EH (cell line): ENCODE measurements at places on chromosomes 4 and X.

DNA sequence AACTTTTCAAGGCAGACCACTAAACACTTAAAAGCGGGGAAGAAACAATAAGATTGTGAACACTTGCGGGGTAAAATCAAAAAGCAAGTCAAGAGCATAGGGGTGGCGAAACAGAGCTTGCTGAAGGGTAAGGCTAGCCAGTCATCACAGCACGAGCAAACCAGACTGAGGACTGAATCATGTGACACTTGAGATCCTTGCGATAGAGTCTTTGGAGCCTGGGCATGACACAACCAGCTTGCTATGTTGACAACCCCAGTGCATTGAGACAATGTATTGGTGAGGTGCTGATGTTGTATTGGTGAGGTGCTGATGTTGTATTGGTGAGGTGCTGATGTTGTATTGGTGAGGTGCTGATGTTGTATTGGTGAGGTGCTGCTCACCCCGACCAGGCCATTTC lies 72.3 kb downstream of the SLIT2 start:
- peak; percentile 41 for DNase-seq

GRCh38 chr4:62513306-62513705 lies 1313.2 kb downstream of the ADGRL3 start:
- DNase-seq, result no peak

DNA sequence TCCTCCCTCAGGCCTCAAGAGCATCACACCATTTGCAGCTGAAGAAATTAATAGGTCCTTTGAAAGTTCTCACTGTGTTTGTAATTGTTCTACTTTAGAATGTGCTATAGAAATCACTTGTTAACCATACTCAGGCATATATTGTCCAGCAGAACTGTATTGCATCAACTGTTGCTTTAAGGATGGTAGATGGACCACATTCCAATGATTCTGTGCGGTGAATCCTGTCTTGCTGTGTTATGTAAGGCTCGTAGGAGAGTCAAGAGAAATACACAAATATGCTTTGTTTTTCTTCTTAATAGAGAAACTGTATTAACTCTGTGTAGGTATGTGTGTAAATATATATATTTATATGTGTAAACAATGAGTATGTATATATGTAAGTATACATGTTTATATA lies 6.3 kb upstream of the ADGRA3 start:
- DNase-seq, result peak; percentile 23

DNA sequence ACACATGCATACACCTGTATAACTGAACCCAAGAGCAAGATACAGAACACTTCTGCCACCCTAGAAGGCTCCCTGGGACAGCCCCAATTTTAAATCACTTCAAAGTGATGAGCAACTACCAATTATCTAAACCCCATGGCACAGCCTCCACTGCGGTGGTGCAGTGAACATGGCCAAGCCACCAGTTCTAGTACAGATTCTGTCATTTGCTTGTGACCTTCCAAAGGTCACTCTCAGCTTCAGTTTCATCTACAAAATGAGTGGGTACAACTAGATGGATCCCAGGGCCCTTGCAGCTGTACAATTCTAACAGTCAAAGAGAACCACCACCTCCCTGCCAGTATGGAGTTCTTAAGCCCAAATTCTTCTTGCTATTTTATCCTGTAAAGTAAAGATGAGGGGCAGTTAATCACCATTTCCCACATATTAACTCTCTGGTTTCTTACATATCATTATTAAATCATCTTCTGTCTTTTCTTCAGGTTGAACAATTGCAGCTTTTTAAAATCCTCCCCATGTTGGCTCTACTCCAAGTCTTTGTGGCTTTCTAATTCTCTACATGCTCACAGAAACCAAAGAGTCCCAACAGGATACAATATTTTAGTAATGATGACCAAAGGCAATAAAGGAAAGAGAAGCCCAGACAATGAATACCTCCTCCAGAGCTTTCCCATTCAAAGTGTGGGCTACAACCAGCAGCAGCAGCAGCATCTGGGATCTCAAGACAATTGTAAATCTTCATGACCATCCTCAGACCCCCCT lies 39.0 kb upstream of the GPM6B start:
- no peak for DNase-seq

- DNase-seq, result no peak
These were observed 1.0 kb upstream of the MECP2 start for GRCh38 chrX:154098551-154098950.

- no peak for DNase-seq
These were observed 103.3 kb upstream of the EPHA5 start for GRCh38 chr4:65773636-65774035.

DNA sequence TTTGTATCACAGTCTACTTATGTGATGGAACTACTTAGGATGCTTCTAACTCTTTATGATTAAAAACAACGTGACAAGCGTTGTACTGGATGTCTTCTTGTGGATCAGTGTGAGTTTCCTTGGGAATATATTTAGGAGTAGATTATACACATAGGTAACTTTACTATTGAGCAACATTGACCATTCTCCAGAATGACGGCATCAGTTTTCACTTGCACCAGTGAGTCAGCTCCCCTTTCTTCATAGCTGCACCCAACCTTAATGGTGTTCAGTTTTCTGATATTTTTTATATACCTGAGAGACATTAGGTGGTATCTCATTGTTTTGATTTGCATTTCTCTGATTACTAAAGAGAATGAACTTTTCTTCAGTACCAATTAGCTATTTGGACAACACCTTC lies 343.9 kb downstream of the ADGRL3 start:
- no peak for DNase-seq

DNA sequence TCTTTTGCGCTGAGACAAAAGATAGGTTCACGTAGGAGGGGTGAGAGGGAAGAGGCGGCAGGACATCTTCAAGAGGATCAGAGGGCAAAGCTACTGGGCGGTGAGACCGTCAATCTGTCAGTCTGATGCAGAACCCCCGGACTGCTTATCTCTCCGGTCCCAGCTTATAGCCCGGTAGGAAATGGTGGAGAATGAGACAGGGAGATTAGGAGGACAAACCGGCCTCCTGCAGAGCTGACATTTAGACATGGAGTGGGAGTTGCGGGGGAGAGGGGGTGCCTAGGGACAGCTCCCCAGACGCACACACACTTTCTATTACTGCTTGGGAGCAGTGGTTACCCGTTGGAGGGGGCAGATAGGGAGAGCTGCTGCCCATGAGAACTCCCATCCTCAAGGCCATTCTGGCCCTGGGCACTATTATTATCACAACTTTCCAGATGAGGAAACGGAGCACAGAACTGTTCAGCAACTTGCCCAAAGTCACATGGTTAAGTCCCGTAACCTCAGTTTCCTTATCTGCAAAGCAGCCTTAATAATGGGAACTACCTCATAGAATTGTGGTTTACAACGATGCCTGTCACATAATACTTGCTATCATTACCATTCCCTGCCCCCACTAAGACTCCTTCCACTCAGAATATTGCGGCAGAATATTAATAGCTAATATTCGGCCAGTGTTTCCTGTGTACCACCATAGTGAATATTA lies 1.1 kb upstream of the HDAC6 start:
- DNase-seq, result no peak

DNA sequence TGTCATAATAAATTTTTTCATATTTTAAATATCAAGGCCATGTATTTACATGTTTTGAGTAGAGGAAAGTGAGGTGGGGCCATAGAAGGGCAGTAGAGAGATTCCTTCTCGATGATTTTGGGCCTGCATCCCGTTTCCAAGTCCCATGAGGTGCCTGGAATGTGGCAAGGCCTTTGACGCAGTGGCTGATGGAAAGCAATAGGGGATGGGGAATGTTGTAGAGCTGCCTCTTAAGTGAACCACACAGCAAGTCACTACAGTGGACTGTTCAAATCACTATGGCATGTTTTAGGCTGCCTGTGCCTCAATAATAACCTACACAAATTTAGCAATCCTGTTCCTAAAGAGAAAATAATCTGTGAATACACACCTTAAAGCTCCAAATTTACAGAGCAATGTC lies 48.3 kb downstream of the ANXA5 start:
- DNase-seq, result no peak

- DNase-seq, result no peak
These were observed 31.7 kb downstream of the STOX2 start for GRCh38 chr4:183936574-183937345.

GRCh38 chrX:74382613-74383012 lies 38.7 kb upstream of the SLC16A2 start:
- peak; percentile 86 for DNase-seq

- peak; percentile 52 for DNase-seq
These were observed 47.9 kb downstream of the JADE3 start for GRCh38 chrX:46959985-46960700.

DNA sequence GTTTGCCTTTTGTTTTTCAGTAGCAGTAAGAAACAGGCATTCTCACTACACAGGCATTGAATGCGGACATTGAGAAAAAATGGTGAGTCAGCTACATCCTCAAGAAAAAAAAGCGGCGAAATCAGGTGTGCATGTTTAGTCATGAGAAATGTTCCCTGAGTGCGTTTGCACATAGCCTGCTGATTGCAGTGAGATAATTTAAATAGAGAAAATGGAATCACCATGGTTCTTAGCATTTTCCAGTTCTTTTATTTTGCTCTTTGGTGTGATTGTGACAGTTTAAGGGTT lies 54.1 kb upstream of the CLDN34 start:
- no peak for DNase-seq

DNA sequence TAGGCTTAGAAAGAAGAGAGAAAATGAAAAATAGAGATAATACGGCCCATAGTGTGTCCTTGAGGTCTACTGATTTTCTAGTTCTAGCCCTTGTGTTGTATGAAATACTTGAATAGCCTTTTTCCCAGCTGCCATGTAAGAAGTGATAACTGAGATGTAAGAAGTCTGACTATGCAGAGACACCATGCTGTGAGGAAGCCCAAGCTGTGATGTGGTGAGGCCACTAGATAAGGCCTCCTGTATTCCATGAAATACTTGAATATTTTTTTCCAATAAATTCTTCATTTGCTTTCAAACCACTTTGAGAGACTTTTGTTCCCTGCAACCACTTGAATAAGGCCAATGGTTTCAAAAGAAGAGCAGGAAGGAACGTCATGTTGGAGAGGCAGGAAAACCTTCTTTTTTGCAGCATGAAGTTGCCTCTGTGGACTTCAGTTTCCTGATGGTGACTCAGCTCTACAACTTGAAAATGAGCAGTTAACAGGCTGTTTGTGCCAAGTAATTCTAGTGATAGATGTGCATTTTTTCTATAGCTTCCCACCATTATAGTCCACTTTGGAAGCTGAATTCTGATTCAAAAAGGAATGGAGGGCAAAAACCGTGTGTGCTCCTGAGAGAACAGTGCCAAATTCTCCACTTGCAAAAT lies 25.5 kb upstream of the FAM9C start:
- DNase-seq, result peak; percentile 44

- no peak for DNase-seq
These were observed 24.8 kb downstream of the CYTL1 start for GRCh38 chr4:4994312-4995097.

DNA sequence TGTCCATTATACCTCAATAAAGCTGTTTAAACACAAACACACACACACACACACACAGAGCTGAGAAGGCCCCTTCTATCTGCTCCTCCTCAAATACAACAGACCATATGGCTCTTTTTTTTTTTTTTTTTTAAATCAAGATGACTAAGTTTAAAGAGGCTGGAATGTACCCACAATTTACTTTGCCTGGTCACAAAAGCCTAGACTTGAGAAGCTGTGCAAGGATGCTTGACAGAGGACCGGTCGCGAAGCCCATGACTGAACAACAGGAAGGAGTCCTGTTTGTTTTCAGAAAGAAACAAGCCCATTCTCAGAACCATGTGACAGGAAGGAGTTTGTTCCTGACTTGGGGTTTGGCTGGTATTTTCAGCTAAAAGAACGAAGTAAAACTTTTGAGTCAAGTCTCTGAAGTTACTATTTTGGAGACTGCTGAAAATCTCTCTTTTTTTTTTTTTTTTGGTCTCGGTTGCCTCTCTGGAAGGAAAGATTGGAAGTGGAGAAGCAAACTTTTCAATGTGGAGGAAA lies 650.9 kb upstream of the TENM3 start:
- peak; percentile 34 for DNase-seq

DNA sequence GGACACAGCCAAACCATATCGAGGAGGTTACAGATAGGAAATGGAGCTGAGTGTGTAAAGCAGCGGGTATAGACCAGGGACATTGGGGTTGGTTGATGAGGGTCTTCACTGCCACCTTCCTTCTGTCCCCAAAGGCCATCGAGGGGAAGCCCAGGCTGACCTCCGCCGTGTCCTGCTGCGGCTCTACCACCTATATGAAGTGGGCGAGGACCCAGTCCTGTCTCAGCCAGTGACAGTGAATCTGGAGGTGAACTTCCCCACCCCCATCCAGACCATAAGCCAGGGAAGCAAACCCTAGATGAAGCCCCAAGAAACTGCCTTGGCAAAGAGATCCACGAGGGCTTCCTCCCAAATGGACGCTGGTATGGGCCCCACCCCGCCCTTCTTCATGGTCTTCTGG lies 23.2 kb upstream of the MRFAP1 start:
- DNase-seq, result no peak

DNA sequence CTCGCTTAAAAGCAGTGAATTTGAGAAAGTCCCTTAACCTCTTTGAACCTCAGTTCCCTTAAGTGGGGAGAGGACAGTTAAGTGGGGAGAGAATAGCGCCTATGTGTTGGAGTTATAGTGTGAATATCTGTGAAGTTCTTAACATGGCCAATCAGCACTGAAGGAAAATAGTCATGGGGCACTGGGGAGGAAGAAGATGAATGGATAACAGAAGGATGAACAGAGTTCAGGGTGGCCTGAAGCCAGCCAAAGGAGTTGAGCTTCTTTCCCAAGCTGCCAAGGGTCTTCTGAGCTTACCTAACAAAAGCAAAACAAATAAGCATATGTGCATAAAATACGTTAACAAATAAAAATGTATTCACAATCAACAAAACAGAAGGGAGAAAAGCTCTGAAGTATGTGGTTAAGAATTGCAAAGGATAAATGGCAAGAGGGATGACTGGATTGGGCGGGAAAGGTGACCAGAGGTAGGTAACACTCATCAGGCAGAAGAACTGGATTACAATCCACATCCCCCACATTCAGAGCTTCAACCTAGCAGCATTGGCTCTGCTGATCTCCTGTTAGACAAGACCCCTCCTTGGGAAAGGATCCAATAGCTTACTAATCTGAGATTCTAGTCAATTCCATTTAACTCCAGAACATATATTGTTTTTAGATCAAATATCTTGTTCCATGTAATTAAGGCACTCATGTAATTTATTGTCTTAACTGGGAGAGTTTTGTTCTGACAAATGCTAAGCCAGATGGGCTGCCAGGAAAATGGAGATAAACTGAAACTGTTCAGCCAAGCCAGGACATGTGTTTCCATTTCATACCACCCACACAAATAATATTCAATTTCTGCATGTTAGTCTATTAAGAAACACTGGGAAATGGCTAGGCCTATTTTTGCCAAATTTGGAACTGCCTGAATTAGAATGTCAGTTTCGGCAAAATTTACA lies 221.2 kb downstream of the LDB2 start:
- DNase-seq, result no peak

- no peak for DNase-seq
These were observed 50.7 kb downstream of the CHST7 start for GRCh38 chrX:46624090-46624786.

DNA sequence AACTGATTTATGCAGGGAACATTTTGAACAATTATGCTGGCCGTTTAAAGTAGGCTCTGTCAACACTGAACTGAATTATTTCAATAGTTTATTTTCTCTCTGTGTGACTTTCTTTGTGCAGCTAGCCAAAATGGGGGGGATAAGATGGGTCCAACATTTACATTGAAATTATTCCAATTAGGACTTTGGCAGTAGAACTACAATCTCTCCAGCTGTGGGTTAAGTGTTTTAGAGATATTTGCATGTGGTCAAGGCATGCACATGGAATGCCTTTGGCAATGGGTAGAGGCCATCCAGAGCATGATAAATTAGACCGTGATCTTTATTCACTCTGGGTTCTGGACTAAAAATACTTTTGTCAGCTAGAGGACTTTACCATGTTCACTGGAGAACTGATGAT lies 107.9 kb upstream of the ELOVL6 start:
- DNase-seq, result peak; percentile 4
